ENCODE measurements at places on chromosomes 2 and 18. TPM values are rescaled to one million over a fixed set of nuclear protein-coding genes. Genes with fewer than 3 reads are reported as not detected.

GRCh38 chr2:222609381-222609780, 46.5 kb downstream of the FARSB start:
- H3K27me3 ChIP-seq = no peaks in the 10 kb centered on the region
- peaks cover 12% of the 10 kb centered on the region for H3K36me3 ChIP-seq
- no peak for DNase-seq
- H3K27ac ChIP-seq = no peak overlapping the region
- no peaks in the 10 kb centered on the region for H3K4me1 ChIP-seq
- no peak overlapping the region for H3K4me3 ChIP-seq

DNA sequence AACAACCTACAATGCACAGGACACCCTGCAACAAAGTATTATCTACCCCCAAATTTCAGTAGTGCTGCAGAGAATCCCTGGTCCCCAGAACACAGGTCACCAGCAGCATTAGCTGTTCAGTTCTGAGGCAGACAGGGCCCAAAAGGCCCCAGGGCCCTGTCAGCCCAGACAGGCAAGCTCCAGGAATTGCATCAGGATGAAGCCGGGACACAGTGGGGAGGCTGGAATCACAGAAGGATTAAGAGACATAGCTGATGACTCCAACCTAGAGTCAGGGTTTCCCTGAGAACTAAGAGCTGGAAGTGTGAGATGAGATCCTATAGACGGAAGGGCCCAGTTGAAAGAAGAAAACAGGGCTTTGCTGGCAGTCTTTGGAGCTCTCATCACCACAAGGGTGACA, 148.1 kb downstream of the GALNT14 start:
- peaks cover 2% of the 10 kb centered on the region for H3K27me3 ChIP-seq
- DNase-seq = no peak
- H3K4me1 ChIP-seq = no peaks in the 10 kb centered on the region
- no peak overlapping the region for H3K4me3 ChIP-seq
- no peaks in the 10 kb centered on the region for H3K36me3 ChIP-seq

The GAL3ST2 gene
- not detected for polyA plus RNA-seq

The PLCD4 gene
- polyA plus RNA-seq = 0.71 TPM

The ABCG5 gene
- not detected for polyA plus RNA-seq
